ENCODE measurements at places on chromosomes 16 and 17. TPM values are rescaled to one million over a fixed set of nuclear protein-coding genes. Genes with fewer than 3 reads are reported as not detected.

DNA sequence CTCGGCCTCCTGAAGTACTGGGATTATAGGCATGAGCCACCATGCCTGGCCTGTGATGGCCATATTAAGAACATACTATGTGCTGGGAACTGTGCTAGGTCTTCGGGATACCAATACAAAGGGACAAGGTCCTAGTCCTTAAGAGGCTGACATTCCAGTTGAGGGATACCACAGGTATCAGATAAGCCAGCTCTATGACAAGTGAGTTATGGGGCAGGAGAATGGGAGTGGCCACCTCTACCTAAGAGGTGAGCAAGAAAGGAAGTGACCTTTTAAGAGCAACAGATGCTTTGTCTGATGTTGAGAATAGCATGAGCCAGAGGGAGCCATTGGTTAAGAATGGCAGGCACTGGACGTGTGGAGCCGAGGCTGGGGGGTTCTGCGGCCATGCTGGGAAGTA lies 27.0 kb downstream of the ADORA2B start:
- DNase-seq, result no peak

DNA sequence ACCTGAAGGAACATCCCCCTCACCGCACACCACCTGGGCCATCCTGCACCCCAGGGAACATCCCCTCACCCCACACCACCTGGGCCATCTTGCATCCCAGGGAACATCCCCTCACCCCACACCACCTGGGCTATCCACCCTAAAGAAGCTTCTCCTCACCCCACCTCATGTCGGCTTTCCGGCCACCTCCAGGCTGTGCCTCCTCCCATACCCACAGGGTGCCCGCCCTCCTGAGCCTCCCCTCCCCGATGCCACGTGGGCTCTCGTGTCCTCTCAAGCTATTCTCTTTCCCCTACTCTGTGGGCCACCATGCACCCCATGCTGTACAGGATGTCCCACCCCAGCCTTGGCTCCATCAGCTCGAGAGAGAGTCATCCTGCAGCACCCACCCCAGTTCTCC lies 18.0 kb downstream of the MYLK3 start:
- DNase-seq, result no peak

The GPR142 gene
- not detected for total RNA-seq

DNA sequence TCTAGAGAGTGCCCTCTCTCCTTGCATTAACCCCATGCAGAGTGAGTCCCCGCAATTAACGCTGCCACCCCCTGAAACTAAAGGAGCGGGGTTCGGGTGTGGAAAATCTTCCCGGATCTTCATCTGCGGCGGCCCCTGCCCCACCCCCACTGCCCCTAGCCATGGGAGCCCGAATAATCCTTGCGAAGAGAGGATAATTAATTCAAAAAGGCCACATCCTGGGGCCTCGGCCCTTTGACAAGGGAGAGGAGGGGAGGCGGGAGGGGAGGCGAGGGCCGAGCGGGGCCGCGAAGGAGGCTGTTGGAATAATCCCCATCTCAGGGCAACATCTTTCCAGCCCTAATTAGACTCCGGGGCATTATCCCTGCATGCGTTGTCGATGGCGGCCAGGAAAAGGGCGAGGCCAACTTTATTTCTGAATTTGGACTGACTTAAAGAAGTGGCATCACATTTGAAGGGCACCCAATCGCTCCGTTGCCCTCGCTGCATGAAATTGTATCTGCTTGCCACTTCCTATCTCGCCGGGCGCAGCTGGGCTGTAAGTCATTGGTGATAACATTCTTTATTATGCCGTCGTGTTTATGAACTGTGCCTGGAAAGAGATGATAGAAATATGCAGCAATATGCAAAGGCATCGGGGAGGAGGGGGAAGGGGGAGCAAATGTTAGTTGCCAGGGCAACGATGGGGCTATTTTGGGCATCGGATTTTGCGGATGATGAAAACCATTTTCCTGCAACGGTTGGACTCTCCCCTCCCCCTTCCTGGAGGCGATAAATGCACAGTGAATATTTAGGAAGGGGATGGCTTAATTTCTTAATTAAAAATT lies 387.1 kb upstream of the TNRC6C start:
- DNase-seq, result peak; percentile 64

- no peak for DNase-seq
Observed at GRCh38 chr17:6450926-6451832, 6.9 kb downstream of the PIMREG start.

- no peak for DNase-seq
Observed at GRCh38 chr17:49454050-49454449, 39.4 kb upstream of the PHB1 start.

GRCh38 chr17:72097144-72097543 lies 23.7 kb upstream of the SOX9 start:
- DNase-seq, result no peak

DNA sequence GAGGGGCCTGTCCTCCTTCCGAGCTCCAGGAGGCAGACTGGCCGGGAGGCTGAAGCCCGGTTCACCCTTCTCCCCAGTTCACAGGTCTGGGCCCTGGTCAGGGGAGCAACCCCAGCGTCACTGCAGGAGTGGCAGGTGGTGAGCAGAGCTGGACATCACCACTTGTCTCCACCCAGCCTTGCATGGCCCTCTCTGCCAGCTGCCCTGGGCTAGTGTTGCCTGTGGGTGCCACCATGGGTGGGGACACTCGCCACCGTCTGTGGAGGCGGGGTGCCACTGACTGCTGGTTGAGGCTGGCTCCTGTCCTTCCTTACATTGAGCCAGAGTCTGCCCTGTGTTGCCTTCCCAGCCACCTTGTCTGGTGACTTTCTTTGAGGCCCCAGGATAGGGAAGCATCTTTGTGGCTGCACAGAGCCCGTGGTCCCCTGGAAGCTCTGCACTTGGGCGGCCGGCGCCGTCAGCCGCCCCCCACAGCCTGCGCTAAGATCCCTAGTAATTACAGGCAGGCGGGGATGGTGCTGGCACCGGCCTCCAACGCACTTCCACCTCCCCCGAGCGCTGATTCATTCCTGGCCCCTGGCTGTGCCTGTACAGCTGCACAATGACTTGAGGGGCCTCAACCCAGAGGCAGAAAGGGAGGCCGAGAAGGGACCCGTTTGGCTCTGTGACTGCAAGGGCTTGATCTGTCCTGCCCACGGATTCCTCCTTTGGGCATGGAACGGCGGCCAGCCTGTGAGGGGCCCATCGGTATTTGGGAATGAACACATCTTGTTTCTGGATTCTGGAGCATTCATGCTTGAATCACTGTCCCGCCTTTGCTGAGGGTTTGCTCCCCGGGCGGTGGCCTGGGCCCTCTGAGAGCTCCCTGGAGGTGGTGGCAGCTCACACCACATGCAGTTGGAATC lies 5.2 kb downstream of the BAIAP2 start:
- no peak for DNase-seq
